NCI-H1105 treated with DMSO at 0.1 percent for 48 hours (cell line): ENCODE measurements at places on chromosomes 4 and X.

DNA sequence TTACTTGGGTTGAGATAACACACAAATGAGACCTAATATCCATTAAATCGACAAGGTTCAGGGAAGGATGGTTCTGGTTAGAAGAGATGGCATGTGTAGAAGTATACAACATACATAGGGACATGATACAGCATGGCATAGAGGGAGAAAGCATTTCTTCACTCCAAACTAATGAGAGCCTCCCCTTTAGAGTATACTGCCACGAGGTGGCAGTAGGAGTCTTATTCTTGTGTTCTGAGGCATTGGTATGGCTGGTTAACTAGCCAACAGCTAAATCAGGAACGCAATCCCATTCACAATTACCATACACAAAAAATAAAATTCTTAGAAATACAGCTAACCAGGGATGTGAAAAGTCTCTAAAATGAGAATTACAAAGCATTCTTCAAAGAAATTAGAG, 29.1 kb upstream of the TRO start:
- peak; percentile 38 for DNase-seq

GRCh38 chr4:173152104-173152503, 16.5 kb upstream of the GALNT7 start:
- no peak for DNase-seq

GRCh38 chr4:1091561-1091995, 21.8 kb downstream of the RNF212 start:
- DNase-seq = no peak

GRCh38 chrX:104935581-104935980, 284.9 kb downstream of the TEX13A start:
- DNase-seq = no peak

GRCh38 chrX:97860226-97860625, 976.5 kb downstream of the RPA4 start:
- no peak for DNase-seq

DNA sequence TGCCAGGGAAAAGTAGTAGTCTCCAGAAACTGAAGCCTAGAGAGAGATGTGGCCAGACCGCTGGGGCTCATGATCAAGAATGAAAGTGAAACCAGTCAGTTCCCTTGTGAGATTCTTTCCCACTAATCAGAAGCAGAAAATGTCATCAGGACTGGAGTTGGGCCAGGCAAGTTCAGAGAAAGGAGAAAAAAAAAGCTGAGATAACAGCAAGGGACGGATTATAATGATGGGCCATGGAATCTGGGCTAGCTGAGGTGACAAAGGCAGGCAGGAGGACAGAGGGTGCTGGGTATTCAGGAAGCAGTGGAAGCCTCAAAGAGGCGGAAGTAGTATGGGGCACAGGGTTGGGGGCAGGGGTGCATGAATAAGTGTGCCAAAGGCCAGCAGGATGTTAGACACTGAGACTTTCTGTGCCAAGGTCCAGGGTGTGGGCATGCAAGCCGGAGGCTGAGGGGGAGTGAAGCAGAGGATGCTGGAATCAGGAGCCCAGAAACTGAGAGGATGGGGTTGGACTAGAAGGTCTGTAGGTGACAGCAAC, 2.5 kb downstream of the CXorf38 start:
- no peak for DNase-seq

DNA sequence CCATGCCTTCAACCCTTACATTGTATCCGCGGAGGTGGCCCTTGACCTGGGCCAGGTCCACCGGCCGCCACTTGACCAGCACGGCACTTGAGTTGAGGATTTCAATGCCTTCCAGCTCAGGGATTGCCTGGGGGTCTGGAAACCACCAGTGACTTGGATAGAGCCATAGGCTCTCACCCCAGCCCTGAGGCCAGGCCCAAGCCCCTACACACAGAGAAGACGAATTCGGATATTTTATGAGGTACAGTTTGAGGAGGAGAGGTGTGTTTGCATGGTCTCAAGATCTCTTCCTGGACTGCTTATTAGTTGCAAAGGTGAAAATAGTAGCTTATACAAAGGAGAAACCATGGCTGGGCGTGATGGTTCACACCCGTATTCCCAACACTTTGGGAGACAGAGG, 20.3 kb downstream of the L1CAM start:
- DNase-seq = no peak

- DNase-seq = no peak
These were observed 777.7 kb upstream of the ADGRL3 start for GRCh38 chr4:60422439-60422838.

DNA sequence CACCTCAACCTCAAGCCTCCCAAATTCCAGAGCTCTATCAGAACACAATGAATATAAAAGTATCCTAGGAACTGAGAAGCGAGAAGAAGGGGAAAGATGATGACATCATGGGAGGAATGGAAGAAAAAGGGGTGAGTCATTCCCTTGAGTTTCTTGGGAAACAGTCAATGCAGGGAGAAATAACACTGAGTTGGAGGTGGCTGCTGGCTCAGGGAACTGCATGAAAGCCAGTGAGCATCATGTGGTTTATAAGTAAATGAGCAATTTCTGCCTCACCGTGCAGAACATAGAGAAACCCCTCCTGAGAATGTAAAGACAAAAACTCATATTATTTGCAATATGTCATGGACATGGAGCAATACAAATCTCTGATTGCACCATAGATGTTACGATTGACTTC, 73.3 kb downstream of the SHOX start:
- DNase-seq = no peak

DNA sequence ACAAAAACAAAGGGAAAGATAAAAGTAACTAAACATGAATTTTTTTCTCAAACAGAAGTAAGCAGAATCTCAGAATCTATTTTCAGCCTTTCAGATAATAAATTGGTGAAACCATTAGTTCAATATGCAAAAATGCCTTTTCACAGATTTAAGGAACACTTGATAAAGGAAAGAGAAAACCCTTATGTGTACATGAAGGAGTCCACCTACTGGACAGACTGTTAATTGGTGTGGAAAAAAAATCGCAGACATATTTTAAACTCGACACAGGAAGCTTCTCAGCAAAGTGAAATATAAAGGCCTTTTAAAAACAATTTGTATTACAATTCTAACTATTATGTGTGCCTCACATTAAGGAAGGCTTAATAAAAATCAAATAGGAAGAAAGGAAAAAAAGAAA, 22.3 kb downstream of the COX7B2 start:
- DNase-seq = no peak

DNA sequence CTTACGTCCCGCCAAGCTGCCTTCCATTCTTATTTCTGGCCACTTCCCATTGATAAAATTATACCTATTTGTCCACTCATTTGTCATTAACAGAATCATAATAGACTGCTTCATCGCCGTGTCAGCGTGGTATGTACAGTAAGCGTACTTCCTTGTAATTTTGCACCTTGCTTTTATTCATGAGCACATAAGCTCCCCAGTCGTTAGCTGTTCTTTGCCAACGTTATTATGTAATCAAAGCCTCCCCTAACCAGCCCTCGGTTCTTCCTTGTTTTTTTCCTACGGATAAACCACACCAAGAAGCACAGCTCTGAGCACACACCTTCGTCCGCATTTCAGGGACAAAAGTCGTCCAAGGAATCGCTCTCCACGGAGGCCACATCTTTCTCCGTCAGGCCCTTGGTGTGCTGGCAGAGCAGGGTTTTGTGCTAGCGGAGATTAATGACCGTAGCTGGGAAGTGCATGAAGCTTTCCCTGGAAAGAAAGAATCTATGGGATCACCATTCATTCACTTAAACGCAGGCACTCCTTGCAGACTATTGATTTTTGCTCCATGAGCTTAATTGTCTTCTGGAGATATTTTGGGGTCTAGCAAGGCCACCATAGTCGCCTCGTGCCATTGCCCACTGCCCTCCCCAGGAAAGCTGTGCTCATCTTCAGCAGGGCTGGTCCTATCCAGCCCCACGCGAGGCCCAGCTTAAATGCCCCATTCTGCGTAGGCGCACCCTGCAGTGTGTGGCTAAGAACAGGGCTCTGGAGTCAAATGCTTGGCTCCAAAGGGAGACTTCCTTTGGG, 200.9 kb upstream of the PSAPL1 start:
- DNase-seq = no peak

DNA sequence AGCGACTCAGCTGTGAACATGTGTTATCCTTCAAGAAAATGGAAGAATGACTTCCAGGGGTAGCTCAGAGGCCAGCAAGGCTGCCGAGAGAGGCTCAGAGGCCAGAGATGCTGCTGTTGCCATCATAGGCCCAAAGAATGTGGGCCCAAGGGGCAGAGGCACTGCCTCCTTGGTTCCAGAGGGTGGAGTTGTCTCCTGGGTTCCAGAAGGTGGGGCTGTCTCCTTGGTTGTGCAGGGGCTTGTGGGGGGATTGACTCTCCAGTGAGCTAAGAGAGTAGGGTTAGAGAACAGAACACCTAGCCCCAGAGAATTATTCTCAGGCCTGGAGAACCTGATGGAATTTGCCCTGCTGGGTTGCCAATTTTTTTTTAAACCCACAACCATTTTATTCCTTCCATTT, 62.6 kb downstream of the DGKK start:
- no peak for DNase-seq

- no peak for DNase-seq
These were observed 1042.1 kb upstream of the LCORL start for GRCh38 chr4:19063662-19064061.

DNA sequence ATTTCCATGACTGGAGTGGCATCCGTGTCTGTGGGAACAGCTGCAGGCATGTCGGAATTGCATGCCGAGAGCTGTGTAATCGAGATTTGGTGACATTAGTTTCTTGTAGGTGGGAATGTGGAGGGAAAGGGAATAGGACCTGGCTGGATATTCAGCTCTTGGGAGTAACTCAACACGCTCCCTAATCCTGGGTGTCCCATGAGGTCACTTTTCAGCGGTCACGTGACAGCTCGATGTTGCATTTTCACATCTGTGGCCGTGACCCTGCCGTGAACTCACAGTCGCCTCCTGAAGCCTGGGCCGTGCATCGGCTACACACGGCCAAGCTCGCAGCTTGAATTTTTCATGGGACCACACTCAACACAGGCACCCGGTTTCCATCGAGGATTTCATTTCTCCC, 25.8 kb upstream of the PSAPL1 start:
- DNase-seq = no peak
